ENCODE measurements at places on chromosomes 2 and 18.

DNA sequence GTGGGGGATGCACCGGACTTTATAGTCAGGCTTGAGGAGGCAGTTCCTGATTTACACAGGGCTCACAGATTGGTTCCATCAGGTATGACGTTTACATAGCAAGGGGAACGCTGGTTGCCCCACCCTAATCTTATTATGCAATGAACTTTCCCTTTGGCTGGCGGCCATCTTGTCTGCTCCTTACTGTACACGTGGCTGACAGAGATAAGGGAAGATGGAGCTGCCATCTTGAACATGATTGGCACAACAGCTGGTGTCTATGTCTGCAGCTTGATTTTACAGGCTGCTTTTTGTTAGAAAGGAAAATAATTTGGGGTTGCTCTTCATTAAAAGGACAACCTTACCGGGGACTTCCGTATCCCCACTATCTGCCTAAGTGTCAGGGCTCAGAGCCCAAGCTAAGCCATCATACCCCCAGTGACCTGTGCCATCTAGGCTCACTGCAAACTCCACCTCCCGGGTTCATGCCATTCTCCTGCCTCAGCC is 33.5 kb upstream of the ATG16L1 start:
- no peak for DNase-seq

DNA sequence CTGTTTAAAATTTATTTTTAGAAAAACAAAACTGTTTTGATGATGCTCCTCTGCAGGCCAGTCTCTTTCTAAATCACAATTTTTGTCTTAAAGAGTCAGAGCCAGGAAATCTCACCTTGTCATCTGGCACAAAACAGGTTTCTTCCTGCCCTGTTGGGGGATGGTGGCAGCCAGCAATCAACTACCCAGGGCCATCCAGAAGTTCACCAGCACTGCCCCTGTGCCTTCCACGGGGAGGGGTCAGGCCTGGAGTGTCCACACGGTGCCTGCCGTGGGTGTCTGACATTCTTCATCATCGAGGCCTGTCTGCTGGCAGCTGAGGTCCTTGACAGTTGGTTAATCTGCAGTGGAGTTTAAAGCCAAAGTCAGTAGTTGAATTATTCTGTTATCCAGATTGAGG is 40.0 kb upstream of the BMP10 start:
- no peak for DNase-seq

- DNase-seq = no peak
These were observed 86.6 kb upstream of the TMEM247 start for GRCh38 chr2:46392561-46393346.

DNA sequence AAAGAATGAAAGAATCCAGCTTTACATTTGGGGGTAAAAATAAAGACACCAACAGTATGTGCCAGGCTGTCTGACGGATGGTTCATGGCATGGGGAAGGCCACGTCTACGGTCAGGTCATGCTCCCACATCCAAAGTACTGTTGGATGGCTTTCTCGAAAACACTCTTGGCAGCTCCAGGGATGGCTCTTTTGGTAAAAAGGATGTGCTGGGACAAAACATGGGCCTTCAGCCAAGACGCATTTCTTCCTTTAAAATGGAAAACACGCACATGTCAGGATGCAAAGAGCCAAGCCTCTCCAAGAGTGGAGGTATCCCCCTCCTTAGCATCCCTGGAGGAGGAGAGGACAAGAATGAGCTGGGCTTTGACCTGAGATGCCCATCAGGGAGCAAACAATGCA is 376.5 kb upstream of the KLHL29 start:
- no peak for DNase-seq
